ENCODE measurements at places on chromosomes 13 and 19. TPM values are rescaled to one million over a fixed set of nuclear protein-coding genes. Genes with fewer than 3 reads are reported as not detected.

Gene CCNE1
- 3.5 TPM for polyA plus RNA-seq

Gene OR1I1
- not detected for polyA plus RNA-seq

Gene ZNF540
- polyA plus RNA-seq = 1.1 TPM

Gene OPA3
- 9.4 TPM for polyA plus RNA-seq

- no peaks in the 10 kb centered on the region for H3K27me3 ChIP-seq
- H3K36me3 ChIP-seq = no peaks in the 10 kb centered on the region
- H3K4me1 ChIP-seq = no peaks in the 10 kb centered on the region
- H3K4me3 ChIP-seq = no peak overlapping the region
These were observed 47.6 kb downstream of the CHST8 start for GRCh38 chr19:33669376-33669775.

GRCh38 chr13:113845723-113846635 is 17.9 kb downstream of the GAS6 start:
- H3K4me1 ChIP-seq = peaks cover 4% of the 10 kb centered on the region
- peaks cover 51% of the 10 kb centered on the region for H3K36me3 ChIP-seq
- no peak overlapping the region for H3K27ac ChIP-seq
- DNase-seq = no peak
- no peak overlapping the region for H3K4me3 ChIP-seq

DNA sequence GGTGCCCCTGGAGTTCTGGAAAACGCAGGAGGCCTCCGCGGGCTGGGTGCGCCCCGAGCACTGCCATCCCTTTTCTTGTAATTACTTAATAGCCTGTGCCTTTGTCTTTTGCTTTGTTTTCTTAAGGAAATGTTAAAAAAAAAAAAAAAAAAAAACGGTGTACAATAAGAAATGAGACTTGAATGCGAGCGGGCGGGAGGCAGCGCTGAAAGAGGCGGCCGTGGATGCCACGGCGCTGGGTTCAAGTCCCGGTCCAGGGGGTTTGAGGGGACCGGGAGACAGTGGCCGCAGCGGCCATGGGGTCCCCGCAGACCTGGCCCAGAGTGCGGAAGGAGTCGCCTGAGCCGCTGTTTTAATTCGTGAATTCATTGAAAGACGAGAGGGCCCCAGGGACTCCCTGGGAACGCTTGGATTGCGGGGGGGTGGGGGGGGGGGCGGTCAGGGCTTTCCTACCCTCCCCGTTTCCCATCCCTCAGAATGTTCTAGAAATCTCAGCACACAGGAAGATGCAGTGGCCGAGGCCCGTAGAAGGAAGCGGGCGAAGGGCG is 349.2 kb upstream of the ARGLU1 start:
- no peaks in the 10 kb centered on the region for H3K36me3 ChIP-seq
- no peaks in the 10 kb centered on the region for H3K4me1 ChIP-seq
- H3K27ac ChIP-seq = peak overlapping the region; percentile 45
- DNase-seq = peak; percentile 9
- H3K27me3 ChIP-seq = no peaks in the 10 kb centered on the region
- peak overlapping the region; percentile 63 for H3K4me3 ChIP-seq

DNA sequence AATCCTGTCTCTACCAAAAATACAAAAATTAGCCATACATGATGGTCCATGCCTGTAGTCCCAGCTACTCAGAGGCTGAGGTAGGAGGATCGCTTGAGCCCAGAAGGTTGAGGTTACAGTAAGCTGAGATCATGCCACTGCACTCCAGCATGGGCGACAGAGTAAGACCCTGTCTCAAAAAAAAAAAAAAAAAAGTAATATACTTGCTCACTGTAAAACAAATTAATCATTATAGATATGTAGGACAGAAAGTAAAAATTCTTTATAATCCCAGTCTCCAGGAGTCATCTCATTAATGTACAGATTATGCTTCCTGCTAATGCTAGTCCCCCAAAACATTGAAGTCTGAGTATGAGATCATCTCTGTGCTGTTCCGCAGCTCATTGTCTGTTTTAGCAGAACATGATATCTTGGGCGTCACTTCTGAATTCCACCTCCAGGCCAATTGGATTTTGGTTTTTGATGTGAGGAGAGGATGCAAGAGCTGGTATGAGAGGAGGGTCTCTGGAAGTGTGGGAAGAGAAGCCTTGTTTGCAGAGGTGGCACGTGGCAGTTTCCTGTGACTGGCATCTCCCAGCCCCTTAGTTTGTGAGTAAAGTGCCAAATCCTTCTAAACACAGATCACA is 75.4 kb upstream of the NPAS1 start:
- H3K27ac ChIP-seq = peak overlapping the region; percentile 37
- no peaks in the 10 kb centered on the region for H3K36me3 ChIP-seq
- H3K4me1 ChIP-seq = peaks cover 27% of the 10 kb centered on the region
- H3K4me3 ChIP-seq = no peak overlapping the region

Data from small intestine (tissue), 16 donors.